ENCODE measurements at places on chromosomes 3 and 15.

DNA sequence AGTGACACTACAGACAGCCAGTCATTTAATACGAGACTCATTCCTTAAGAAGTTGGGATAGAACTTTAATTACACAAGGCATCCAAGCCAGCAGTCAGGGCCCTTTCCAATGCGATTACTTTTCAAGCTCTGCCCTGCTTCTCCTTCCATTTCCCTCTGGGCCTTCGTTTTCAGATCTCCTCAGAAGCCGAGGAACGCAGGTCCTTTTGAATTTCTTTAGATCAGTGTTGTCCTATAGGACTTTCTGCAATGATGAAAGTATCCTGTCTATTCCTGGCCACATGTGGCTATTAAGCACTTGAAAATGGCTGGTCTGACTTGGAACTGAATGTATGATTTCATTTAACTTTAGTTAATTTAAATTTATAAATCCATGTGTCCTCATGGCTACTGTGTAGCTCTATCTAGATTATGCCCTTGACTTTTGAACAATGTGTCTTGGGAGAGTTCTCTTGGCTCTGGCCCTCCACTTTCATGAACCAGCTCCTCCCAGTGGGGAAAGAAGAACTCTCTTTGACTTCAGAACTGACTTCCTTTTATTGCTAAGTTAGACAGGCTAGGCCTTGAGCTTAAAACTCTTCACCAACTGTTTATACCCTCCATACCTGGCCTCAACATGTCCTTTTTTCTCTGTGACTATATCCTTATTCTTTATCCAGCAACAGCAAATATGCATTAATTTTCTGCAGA is 22.6 kb downstream of the TGFBR2 start:
- DNase-seq: no peak

- DNase-seq: no peak
Observed at GRCh38 chr15:33644304-33644703, 324.0 kb upstream of the CHRM5 start.

DNA sequence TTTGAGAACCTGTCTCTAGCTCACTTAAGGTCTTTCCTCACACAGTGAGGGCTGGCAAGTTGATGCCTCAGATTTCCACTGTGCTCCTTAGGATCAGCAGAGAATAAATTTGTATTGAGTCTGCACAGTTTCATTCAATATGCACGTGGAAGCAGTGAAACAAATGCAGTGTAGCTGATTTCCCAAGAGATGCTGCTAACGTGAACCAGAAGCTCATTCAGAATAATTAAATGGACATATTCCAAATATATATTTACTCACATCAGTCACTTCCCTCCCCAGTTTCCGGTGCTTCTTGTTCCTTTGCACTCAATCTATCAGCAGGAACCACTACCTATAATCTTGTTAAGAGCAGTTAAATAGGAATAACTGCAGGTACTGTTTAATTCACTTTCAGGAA is 86.1 kb downstream of the UNC13C start:
- DNase-seq: no peak

DNA sequence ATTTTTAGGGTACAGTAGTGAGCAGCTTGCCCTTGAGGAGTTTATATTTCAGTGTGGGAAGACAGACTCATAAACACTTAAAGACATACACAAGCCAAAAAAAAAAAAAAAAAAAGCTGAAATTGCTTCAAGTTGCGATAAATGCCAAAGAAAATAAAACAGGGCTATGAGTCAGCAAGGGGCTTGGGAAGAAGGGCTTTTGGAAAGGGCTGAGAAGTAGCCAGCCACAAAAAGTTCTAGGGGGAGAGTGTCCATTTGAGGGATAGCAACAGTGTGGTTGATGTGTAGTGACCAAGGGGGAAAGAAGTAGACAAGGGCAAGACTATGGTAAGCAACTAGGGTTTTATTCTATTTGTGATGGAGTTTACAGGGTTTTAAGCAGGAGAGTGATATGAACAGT is 185.5 kb downstream of the ADAMTS9 start:
- no peak for DNase-seq

GRCh38 chr3:53218131-53218530 is 37.7 kb downstream of the TKT start:
- DNase-seq: no peak

GRCh38 chr15:50248994-50249582 is 16.4 kb downstream of the HDC start:
- no peak for DNase-seq

DNA sequence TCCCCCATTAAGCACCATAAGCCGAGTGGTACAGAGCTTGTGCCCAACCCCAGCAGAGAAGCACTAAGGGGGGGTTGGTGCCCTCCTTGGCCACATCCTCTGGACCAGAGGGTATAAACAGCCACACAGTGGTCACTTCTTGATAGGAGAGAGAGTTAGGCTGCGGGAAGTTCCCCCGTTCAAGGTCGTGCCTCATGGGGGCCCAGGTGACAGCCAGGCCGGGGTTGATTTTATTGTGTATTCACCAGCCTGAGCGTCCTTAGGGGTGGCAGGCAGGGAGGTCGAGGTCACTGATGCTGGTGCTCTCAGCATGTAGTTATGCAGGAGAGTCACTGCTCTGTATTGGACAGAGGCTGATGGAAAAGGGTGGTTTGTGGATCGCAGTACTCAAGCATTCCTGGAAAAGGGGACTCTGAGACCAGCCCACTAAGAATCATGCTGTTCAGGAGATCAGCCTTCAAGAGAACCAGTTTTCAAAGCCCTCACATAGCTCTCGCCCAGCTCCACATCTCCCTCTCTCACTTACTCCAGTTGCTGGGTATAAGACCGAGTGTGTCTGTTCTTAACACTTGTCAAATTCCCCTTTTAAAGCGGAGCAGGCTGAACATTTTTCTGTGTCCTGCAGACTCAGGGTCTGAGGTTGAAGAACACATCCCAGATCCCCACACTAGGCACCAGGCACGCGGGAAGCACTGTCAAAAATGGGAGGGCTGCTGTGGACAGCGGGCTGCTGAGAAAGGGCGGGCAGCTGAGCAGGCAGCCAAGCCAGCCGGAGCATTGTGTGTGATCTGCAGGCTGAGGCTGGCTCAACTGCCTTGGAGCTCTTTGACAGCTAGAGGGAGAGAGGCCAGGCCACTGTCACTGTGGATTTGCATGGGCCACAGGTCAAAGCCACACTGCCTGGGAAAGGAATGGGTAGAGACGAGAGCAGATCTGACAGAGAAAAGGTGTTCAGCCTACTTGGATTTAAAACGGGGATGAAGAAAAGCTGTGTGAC is 279.3 kb upstream of the LRRFIP2 start:
- peak; percentile 27 for DNase-seq

DNA sequence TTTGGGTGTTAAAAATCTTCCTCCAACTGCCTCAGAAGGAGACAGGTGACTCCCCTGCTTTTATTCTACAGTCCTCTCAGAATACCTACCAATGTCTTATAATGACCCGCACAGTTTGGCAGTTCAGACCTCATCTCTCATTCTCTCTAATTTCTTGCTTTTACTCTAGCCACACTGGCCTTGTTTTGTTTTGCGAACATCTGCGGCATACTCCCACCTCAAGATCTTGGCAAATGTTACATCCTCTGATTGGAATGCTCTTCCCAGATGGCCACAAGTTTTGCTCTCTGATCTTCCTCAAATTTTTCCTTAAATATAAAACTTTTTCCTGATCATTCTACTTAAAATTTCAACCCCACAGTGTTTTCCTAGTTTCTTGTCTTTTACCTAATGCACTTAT is 94.1 kb downstream of the PLSCR2 start:
- no peak for DNase-seq

DNA sequence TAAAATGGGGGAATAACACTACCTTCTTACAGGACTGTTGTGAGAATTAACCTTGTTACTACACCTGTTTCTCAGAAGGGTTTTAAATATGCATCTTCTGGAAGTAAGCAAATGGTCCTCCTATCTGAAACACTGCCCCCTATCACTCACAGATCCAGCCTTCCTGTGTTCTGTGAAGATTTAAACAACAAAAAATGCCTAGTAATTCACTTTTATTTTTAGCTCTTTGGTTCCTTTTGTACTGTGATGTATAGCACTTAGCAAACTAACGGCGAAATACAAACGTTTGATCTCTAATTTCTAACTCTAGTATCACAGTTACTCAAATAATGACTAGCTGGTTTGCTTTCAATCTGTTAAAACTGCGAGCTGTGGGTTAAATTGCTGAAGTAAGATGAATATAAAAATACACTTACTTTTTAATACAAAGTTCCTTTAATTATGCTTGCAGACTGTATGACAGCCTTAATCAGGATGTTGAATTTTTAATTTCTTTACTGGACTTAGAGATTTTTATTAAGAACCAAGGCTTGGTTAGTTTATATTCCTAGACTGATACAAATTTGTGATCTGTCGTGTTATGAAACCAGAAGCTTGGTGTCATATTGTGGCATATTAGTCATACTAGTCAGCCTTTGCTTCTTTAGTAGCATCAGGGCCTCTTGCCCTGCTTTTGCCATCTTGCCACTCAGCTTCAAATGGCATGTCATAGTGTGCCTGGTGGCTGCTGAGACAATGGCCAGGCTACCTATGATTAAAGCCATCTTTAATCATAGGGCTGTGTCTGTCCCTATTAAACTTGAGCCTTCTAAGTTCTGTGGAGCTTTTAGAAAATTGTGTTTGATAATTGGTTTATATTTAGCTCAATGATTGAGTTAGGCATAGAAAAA is 9.2 kb downstream of the EIF3J start:
- no peak for DNase-seq

DNA sequence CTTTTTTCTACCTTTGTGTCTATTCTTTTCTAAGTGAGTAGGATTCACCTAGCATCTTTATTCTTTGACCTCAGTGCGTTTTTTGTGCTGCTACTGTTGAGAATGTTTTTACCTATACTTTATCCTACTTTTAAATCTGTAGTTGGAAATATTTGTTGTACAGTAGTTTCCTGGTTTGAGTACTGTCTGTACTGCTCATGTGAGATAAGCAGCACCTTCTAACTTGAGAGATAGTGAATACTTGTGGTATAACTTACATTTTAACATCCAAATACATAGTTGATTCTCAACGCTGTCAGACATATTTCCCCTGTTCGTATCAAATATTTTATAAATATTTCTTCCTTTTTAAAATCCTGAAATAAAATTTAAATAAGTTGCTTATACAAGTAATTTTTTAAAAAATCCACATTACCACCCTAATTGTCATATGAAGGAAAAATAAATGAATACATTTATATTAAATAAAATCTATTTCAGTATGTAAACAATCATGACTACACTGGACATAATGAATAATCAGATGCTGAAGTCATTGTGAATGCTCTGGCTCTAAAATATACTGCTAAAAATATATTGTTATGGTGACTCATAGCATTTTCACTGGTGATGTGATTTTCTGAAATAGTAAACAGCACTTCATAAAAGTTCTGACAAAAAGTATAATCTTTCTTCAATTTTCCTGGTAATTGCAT is 17.4 kb downstream of the ATP11B start:
- DNase-seq: no peak

- no peak for DNase-seq
Observed at GRCh38 chr3:59777667-59778077, 727.8 kb upstream of the CFAP20DC start.

DNA sequence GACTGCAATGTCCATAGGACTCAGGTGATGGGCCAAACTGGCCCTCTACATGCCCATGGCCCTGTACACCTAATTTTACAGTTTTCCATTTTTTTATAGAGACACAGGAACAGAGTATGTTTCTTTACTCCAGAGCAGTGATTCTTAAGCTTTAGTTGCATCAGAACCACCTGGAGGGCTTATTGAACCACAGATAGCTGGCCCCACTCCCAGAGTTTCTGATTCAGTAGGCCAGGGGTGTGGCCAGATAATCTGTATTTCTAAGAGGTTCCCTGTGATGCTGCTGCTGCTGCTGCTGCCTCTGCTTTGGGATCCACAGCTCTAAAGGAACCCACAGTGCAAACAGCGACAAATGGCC is 5.1 kb downstream of the RBP1 start:
- DNase-seq: peak; percentile 40

DNA sequence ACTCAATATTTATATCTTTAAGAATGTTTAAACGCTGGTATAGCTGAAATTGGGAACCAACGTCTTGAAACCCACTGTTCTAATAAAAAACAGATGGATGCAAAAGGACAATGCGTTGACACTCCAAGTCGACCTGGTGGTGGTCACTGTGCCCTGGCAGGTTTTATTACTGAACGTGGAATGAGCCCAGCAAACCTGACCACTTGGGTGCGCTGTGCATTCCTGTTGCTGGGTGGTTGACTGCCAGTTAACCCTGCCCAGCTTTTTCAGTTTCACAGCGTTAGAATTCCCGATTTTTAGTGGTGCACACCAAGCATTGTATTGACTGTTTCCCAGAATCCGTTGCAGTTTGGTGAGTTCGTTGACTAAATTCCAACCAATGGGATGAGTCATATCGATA is 384.4 kb downstream of the OCA2 start:
- no peak for DNase-seq

DNA sequence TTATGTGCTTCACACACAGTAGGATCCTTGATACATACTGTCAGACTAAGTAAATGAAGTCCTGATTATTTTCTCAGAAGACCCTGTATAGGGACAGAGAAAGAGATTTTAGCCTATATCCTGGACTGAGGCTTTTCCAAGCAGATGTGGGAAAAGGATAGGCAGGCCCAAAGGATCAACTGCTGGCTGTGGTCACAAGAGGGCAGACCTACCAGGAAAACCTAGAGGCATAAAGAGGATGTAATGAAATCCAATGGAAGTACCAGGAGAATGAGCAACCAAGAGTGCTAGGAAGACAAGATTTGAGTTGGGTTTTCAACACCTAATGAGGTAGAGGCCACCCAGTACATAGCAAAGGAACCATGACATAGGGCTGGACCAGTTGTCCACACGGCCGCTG is 23.1 kb downstream of the DCLK3 start:
- peak; percentile 0 for DNase-seq

- DNase-seq: peak; percentile 78
Observed at GRCh38 chr15:27796405-27797320, 302.5 kb downstream of the OCA2 start.

DNA sequence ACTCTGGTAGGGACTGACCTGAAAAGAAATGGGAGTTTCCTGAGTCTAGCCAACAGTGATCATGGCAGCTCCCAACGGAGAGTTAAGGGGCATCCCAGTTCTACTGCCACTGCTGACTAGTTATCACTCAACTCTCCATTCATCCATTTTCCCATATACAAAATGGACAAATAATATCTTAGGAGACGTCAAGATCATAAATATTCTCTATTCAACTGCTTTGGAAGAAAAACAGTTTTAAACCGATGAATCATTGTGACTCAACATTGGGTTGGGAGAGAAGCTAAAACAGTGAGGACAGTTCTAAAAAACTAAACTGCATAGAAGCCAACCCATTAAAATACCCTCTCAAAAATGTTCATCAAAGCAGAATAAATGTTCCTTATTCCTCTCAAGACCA is 57.6 kb upstream of the CHRM5 start:
- DNase-seq: no peak

DNA sequence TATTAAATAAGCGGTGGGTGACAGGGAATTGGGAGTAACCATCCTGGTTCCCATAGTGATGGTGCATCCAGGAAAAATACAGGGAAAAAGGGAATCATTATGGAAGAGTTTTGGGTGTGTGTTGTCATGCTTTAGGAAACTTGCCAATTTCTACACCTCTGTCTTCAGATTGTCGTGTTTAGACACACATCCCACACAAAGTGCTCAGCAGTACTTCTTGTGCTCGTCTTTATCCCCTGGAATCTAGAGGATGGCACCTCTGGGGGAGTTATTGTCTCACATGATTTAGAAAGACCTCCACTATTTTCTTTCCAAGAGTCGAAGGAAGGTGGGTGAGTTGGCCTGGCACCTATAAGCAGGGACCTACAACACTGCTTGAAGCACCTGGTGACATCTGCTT is 35.8 kb downstream of the CACNA1D start:
- no peak for DNase-seq

GRCh38 chr3:155958676-155959075 is 88.2 kb downstream of the GMPS start:
- no peak for DNase-seq

All from NCI-H1417 (cell line).